ENCODE measurements at places on chromosomes 7 and 10.
A peak's percentile ranks its signal among the peaks of the same experiment; 100 is the strongest.

GRCh38 chr7:20310301-20310700 lies 20.4 kb upstream of the ITGB8 start:
- no peak for DNase-seq

- no peak for DNase-seq
Measured at GRCh38 chr7:7620644-7621210, 19.8 kb upstream of the UMAD1 start.

DNA sequence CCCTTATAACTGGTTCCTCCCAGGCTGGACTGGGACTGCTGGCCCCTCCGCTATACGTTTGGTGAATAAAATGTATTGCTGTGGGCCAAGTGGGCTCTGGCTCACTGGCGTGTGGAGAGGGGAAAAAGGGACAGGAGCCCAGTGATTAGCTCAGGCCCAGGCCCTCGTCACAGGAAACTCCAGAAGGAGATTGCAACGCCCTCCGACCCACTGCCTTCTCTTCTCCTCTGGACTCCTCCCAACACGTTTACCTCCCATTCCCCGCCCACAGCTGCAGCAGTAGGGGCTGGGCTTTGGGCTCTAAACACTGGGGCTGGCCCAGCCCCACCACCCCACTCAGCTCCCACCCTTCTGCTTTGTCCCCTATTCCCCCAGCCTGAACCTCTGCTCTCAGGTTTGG lies 173.9 kb downstream of the NEURL1 start:
- DNase-seq = no peak

- peak; percentile 31 for DNase-seq
Measured at GRCh38 chr7:2190531-2190930, 42.2 kb downstream of the MAD1L1 start.

DNA sequence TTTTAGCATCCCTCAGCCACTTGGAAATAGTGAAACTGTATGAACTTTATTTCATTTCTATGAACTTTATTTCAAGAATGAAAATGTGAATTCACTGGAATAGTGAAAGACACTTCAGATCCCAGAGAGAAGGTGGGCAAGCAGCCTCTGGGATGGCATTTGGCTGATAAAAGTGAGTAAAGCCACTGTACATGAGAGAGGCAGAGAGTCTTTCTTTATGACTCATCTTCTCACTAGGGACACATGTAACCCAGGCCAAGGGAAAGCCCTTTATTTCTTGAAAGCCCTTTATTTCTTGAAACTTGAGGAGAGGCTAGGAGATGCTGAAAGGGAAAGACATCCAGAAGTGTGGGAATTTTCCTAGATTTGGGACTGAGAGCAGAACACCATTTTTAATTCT lies 148.9 kb upstream of the SMIM30 start:
- peak; percentile 62 for DNase-seq

GRCh38 chr7:36784991-36785940 lies 61.0 kb upstream of the AOAH start:
- DNase-seq = no peak

Data from ELR (cell line).